Activated naive CD4-positive, alpha-beta T cell treated with anti-CD3 and anti-CD28 coated beads, Interleukin-2, amount 50 U/mL, for 16 hours (primary cell): ENCODE measurements at places on chromosomes 5 and 9.

GRCh38 chr9:134502809-134503211 is 138.8 kb upstream of the COL5A1 start:
- no peak for DNase-seq

GRCh38 chr5:16837305-16837704 is 98.8 kb downstream of the MYO10 start:
- no peak for DNase-seq

GRCh38 chr5:154285661-154286408 is 95.3 kb downstream of the GALNT10 start:
- no peak for DNase-seq

DNA sequence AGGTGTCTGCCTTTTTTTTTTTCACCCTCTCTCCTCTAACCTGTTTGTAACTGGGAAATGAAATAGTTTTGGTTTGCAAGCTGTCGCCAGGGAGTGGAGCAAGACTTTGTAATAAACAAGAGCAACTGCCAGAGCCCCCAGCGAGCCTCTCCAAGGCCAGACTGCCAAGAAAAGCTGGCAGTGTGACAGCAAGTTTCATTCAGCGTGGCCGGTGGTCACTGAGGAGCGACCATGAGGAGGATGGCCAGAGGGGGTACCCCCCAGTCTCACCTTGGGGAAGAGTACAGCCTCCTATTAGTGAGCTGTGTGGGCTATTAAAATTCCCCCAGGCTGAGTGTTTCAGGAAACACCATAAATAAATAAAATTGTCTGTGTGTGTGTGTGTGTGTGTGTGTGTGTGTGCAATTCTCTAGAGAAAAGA is 49.9 kb downstream of the ZFAND5 start:
- no peak for DNase-seq

GRCh38 chr9:6186691-6187090 is 28.9 kb upstream of the IL33 start:
- DNase-seq, result no peak

DNA sequence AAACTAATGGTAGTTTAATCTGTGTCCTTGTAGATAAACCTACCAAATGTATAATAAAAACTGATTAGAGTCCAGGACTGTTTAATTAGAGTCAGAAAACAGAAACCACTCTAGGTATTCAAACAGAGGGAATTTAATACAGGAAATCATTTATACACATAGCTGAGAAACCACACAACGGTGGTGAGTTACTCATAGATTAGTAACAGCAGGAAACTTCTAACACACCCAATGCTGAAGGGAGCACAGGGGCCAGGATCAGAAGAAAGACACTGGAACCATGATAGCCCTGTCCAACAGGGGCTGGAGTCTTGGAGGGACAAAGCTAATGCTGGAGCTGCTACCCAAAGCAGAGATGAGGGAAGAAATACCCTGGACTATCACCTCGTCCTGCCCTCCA is 321.0 kb downstream of the ACTL7B start:
- DNase-seq, result no peak

- no peak for DNase-seq
Measured at GRCh38 chr9:86471171-86471815, 117.1 kb upstream of the TUT7 start.

DNA sequence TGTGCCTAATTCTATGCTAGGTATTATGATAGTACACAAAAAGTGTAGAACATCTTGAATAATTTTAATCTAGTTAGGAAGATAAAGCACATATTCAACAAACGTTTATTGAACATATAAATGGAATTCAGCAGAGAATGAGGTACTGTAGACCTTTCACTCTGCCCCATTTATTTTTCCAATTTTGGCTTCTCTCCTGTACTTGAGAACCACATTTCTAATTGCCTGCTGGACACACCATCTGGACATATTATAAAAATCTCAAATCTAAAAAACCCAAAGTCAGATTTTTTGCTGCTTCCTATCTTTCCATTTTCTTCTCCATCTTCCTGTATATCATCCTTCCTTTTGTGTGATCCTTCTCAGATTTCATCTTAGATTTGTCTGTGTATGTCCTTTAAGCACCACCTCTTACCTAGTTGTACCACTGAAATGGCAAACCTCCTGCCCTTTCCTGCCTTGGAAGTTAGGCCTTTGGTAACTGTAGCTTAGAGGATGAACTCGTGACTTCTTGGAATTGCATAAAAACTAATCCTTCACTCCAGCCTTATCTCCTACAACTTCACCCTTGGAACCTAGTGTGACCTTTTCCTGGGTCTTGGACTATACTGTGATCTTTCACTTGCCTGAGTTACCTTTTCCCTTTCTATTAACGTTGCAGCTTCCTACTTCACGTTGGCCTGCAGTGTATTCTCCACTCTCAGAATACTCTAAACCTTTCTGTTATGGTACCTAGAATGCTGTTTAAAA is 8.8 kb downstream of the SLC26A2 start:
- DNase-seq, result no peak

DNA sequence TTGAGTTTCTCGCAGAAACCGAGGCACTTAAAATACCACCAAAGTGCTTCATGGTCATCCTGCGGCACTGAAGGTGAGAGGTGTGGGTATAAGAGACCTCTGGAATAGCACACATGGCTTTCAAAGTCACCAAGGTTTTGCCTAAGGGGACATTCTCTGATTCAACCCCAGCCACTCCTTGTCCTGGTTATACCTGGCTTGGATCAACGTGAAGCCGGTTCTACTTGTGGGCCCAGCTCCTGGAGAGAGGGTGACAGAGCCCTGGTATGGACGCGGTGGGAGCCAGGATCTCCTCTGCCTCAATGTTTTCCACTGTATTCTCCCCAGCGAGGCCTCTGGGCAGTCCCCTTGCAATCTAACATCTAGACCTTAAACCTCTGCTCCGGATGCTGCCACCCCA is 132.0 kb downstream of the FSTL4 start:
- no peak for DNase-seq
